ENCODE measurements at places on chromosomes 7 and 10.

DNA sequence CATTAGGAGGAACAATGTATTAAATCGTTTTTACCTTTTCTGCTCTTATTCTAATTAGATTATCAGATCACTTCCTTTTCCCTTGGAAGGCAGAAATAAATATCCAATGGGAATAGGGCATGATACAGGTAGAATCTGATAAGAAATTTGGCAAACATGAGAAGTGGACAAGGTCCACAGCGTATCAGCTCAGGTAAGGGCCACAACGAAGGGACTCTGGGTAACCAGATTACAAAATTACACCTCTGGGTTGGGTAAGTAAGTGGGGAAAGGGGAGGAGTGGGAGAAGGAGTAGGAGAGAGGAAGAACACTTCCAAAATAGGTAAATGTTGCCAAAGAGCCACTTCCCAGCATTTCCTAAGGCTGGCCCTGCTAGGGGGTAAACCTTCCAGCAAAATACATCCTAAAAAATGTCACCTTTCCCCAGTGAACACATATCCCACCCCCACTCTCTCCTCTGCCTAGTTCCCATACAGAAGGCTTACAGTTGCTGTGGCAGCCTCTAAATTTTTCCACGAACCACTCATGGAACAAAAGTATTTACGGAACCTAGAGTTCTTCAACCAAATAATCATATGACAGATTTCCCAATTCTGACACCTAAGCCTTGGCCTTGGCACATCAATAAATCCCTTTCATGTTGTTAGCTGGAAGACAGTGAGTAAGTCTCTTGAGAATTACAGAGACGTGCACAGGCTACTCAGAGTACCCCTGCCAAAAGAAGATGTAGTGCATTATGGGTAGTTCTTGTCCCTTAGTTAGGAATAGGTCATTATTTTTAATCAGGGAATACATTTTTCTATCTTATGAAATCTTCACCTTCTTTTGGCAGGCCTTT is 51.5 kb upstream of the DLX6 start:
- no peak for DNase-seq

GRCh38 chr7:98922392-98923187 is 44.3 kb downstream of the TRRAP start:
- no peak for DNase-seq

DNA sequence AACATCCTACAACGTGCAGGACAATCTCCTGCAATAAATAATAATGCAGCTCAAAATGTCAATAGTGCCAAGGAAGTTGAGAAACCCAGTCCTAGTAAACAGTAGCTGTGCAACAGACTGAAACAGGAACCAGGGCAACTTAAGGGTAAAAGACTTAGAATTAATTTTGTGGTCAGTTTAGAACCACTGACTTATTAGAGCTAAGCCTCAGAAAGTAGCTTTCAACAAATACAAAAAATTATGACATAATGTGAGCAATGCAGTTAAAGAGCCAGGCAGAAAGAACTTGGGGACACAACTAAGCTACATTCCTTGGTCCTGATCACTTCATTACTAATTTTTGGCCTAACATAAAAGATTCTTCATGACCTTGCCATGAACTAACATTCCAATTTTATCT is 195.4 kb downstream of the MACC1 start:
- DNase-seq, result no peak

DNA sequence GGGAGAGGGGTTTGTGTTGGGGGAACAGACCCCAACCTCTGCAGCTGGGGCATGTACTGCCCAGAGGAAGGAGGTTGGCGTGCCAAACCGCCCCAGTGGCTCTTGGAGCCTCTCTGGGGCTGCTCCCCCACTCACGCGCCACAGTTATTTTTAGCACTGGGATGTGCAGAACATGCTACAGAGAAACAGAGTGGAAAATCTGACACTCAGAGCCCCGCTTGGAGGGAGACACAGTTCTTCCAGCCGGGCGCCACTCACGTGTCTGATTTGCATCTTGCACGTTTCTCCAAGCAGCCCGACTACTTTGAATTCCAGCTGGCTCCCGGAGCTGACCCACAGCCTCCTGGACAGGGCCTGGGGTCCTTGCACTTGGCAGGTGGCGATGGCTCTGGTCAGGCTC is 182.0 kb downstream of the RPS24 start:
- DNase-seq, result no peak

DNA sequence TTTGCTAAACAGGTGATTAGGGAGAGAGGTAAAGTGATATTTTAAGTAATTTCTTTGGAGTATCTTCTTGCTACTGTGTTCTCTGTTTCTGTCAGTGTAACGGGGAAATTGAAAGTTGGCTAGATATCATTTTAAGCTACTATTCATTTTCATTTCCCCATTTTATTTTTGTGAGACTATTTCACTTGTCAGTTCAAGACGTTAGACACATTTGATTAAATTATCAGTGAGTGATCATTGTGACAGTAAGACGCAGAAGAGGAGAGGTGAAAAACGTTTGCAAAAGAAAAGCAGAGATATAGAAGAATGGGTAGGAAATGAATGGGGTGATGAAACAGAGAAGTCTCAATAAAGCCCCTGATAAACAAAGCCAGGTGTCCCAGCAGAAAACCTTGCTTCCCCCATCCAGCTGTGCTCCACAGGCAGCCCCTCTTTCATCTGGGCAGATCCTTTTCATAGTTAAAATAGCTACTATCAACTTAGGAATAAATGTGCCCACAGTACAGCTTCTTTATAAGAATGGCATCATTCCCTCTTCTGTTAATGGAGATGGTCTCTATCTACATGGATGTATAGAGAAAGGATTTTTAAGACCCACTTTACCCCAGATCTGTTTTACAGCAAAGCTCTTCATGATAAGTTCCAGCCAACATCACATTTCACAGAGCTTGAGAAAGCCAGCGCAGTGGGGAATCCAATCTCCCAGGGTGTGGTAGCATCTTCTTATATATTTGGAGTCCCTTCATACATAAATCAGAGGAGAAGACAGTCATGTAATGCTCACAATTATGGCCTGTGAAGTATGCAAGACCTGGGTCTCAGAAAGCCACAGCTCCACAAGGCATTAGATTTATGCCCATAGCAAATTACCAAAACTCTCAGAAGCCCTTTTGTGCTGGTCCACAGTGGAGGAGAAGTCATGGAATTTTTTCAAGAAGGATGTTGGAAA is 138.1 kb upstream of the ITGB1 start:
- DNase-seq, result no peak
